Activated naive CD4-positive, alpha-beta T cell (primary cell): ENCODE measurements at places on chromosomes 6 and 20.

GRCh38 chr6:4981761-4982160, 22.1 kb downstream of the RPP40 start:
- DNase-seq = no peak

- no peak for DNase-seq
Measured at GRCh38 chr20:49697071-49697470, 16.6 kb downstream of the B4GALT5 start.

GRCh38 chr6:41846666-41847237, 48.4 kb downstream of the USP49 start:
- DNase-seq = no peak

GRCh38 chr6:27553123-27553904, 80.4 kb upstream of the ZNF184 start:
- DNase-seq = no peak
